ENCODE measurements at places on chromosomes 7 and 10.

DNA sequence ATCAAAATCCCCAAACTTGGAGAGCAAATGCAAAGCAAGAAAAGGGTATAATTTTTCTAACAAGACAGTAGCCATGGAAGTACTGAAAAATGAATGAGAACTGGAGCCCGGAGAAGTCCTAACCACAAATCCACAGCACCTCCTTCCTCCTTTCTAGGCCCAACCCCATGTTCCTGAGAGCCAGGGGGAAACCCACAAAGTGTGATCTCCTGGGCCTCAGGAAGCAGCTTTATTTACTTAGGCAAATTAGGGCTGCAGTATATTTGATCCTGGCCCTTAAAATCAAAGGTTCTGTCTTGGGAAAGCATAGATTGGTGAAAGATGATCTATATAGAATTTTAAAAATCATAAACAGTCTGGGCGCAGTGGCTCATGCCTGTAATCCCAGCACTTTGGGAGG is 103.0 kb downstream of the DOCK4 start:
- DNase-seq, result no peak

DNA sequence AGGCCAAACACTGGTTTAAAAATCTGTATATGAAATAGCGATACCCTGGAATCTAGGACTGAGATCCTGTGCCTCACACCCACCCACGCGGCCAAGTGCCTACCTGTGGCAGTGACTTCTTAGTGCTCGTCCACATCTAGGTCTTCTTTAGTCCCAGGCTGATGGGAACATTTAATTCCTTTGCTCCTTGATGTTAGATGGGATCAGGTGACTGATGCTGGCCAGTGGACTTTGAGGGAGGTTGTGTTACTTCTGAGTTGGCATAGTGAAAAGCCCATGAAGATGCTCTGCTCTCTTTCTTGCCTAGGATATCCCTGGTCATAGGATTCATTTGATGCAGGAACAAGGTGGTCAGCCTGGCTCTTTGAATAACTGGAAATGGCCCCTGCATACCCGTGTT is 59.2 kb downstream of the BMPR1A start:
- no peak for DNase-seq

DNA sequence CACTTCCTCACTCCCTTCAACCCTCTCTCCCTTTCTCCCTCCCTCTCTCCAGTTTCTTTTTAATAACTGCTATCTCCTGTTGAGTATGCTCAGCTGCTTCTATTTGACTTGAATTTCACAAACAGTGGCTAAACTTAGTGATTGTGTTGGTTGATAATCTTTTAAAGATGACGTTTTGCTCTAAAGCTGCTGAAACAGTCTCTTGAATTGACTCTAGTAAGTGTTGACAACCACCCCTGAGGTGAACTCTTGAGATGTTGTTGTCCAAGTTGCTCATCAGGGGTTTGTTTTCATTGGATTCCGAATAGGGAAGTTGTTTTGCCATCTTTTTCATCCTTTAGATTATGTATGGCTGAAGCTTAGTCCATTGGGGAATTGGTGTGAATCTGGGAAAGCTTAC is 176.2 kb downstream of the TWIST1 start:
- no peak for DNase-seq

DNA sequence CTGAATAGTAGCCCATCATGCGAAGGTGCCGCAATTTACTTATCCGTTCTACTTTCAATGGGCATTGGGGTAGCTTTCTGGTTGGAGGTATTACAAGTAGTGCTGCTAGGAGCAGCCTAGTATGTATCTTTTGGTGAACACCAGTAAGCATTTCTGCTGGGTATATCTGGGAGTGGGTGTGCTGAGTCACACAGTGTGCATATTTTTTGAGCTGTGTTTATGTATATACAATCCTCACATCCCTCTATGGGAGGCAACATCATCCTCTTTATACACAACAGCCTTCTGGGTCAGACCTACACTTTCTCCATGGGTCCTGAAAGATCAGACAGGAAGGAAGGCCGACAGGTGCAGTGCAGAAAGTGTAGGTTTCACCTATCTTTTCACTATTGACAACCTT is 36.3 kb downstream of the PYROXD2 start:
- no peak for DNase-seq

GRCh38 chr10:71790749-71791440 is 17.6 kb upstream of the VSIR start:
- no peak for DNase-seq

GRCh38 chr7:50591480-50592438 is 26.6 kb upstream of the DDC start:
- DNase-seq, result no peak

GRCh38 chr7:142739923-142740492 is 9.3 kb upstream of the PRSS1 start:
- no peak for DNase-seq

DNA sequence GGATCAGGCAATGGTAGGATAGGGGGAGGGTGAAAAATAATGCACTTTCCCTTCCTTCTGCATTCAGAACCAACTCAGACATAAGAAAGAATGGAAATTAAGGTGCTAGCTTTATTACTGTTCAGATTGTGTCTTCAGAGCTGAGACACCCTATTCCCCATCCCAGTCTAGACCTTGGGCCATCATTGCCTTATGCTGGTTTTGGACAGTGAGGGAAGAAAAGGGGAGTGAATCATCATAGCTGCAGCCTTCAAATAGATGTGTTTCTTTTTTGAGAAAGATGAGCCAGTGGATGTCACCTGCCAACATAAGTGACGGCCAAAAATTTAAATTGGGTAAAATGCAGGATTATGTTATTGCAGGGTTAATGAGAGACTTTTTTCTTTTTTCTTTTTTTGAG is 27.0 kb upstream of the TOMM7 start:
- no peak for DNase-seq

DNA sequence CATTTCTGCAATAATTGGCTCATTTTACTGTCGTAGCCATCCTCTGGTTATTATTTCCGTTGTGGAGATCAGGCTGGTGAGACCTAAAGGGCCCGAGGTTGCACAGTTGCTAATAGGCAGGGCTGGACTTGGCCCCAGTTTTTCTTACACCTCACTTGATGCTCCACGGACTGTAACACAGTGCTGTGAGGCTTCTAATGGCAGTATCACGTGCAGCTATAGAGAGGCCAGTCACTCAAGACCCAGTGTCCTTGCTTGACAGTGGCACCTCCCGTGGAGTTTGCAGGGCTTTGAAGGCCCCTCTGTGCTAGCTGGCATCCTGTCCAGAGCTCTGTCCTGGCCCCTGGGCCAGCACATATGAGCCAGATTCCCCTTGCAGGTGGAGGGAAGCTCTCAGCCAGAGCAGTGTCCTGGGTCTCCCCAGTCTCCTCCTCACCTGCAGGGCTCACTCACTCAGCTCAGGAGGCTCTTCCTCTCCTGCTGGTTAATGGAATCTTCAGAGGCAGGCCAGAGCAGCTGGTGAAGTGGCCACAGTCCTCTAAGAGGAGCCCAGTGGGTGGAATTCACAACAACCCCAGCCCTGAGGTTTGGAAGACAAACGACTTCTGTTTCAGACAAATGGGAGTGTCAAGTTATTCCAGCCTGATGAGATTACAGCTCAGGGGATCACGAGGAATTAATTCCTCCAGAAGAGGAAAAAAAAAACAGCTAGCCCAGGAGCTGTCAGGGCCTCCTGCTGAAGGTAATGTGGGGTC is 114.2 kb upstream of the FAM180A start:
- no peak for DNase-seq

DNA sequence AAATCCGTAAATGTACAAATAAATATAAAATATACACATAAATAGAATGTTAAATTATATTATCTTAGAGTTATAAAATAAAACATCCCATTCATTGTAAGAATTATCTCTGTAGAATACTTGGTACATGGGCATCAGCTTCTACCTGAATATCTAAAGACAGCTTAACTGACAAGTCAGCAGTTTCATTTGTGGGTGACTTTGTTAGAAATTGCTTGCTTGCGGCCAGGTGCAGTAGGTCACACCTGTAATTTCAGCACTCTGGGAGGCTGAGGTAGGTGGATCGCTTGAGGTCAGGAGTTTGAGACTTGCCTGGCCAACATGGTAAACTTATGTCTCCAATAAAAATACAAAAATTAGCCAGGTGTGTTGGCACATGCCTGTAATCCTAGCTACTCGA is 14.6 kb downstream of the PCGF6 start:
- no peak for DNase-seq

DNA sequence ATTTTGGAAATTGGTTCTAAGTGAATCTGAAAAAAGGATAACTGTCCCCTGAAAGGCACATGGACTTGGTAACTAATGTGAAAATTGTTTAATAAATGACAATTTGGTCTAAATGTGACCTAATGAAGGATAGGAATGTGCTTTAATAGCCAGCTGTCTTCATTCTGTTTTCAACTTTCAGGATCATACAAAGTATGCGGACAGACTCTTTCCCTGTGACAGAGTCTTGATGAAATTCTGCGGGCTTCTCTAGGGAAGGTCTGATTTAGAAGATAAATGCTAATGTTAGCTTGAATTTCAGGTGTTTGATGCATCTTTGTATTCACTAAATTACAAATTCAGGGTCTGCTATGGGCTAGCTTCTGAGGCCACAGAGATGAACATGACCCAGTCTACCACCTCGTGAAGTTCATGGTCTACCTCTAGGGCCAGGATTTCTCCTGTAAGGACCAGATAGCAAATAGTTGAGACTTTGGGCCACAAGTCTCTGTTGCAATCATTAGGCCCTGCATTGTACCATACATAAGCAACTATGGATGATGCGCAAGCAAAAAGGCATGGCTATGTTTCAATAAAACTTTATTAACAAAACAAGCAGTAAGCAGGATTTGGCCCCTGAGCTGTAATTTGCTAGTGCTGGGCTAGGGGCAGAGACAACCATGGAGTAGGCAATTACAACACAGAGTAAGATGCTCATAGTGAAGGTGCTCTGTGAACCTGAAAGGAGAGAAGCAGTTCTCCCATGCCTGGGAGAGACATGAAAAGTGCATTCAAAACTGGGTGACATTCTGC is 368.6 kb downstream of the INHBA start:
- no peak for DNase-seq

GRCh38 chr10:20552382-20552781 is 344.7 kb downstream of the NEBL start:
- DNase-seq, result no peak

DNA sequence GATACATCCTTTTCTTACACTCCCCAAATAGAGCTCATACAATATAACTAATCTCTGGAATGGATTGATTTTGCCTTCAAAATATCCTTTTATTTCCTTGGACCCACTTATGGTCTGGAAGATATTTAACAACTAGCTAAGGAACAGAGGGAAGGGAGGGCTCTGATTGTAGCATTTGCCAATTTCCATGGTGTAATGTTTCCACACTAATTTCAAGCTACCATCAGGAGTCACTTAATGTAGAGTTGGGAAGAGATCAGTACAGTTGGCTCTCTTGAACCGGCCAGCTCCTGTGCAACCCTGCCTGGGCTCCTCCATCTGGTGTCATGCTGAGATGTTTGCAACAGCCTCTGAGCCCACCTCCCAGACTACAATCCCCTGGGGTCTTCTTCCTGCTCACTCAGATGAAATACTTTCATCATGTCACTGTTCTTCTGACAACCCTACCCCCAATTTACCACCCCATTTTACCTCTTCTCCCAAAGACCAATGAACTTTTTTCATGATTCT is 8.0 kb upstream of the IL6 start:
- DNase-seq, result no peak

DNA sequence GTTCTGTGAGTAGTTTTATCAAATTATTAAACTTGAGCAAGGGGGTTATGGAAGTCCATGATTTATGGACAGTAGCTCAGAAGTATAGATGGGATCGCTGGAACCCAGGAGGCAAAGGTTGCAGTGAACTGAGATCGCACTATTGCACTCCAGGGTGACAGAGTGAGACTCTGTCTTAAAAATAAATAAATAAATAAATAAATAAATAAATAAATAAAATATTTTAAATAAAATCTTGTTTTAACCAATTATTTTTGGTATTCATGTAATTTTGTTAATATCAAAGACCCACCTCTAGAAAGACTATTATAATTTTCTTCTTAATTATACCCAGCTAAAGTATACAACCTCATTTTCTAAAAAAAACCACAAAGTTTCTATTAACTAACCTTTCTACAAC is 134.3 kb downstream of the ZNF37A start:
- no peak for DNase-seq

GRCh38 chr10:14653271-14654161 is 121.2 kb downstream of the FAM107B start:
- DNase-seq, result no peak

GRCh38 chr7:157550300-157551275 is 213.8 kb downstream of the DNAJB6 start:
- no peak for DNase-seq

GRCh38 chr10:112507046-112507445 is 60.0 kb downstream of the VTI1A start:
- DNase-seq, result no peak

GRCh38 chr7:44216019-44216418 is 15.2 kb downstream of the YKT6 start:
- no peak for DNase-seq

DNA sequence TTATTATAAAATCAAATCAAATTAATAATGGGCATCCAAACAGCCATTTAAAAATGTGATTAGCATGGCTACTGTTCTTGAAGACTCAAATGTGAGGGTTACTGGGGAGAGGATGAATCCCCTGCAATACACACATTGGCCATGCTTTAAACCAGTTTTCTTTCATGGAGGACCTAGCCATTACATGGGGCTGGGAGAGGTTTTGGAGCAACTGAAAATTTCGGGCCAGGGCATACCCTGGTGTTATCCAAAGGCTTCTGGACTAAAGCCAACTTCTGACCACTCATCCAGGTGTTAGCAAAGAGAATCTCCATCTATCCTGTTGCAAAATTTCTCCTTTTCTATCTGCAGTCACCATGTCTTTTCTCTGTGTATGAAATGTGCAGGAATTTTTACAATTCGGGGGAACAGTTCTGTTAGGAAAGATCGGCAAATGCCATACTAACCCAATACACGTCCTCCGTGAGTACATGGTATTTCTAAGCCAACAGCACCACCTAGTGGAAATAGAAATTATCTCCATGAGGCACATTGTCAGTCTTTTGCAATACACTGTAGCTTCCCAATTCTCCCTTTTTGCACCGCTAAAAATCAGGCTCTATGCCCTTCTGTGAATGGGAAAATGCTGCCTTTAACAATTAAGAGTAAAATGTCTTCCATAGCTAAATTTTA is 47.0 kb upstream of the ZNF107 start:
- no peak for DNase-seq

DNA sequence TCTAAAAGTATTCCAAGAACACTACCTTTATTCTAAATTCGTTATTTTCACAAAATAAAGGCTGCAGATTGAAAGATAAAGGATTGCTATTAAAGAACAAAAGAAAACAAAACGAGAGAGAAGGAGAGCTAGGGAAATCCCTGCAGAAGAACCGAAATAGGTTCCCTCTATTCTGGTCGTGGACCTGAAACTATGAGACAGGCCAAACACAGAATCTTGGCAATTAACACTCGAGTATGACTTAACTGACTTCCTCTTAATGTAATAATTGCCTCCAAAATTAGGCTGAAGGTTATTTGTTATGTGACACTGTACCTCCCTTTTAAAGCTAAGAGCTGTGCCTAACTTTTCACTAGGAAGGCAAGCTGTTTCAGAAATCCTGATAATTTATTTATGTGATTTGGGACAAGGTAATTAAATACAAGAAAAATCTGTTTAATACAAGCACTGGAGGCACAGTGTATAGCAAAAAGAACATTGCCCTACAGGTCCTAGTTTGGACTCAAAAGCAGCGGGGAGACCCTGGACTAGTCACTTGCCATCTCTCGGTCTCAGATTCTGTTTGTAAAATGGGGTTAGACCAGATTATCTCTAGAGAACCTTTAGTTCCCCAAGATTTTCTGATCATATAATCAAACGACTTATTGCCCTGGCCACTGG is 11.6 kb downstream of the NAMPT start:
- DNase-seq, result no peak

Data from activated T-helper 1 cell treated with anti-CD3 and anti-CD28 coated beads, Interleukin-2, amount 50 U/mL, for 16 hours (primary cell).